ENCODE measurements at places on chromosomes 2 and 18. TPM values are rescaled to one million over a fixed set of nuclear protein-coding genes. Genes with fewer than 3 reads are reported as not detected.
A peak's percentile ranks its signal among the peaks of the same experiment; 100 is the strongest.

DNA sequence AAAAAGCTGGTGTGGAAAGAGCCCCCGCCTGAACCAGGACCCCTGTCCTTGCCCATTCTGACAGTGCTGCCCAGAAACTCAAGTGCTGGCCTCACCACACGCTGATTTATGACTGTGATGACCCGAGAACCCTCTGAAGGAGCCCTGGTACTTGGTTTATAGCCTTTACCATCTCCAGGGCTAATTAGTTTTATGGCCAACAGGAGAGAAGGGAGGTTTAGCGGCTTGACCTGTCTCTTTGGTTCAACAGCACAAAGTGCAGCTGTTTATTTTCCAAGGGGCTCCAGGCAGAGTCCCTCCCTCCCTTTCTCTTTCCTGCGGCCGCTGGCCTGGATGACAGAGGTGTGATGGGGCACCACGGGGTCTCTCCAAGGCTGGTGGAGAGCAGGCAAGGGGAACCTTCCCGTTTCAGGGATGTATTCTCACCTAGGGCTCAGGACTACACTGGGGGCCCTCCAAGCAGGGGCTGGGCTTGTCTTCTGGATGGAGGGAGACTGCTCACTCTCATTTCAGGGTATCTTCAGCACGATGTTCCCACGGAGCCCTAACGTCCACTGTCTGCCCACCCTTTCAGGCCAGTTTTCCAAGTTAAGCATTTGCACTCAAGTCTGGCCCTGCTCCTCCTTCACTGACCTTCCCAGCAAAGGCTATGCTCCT, 174.2 kb upstream of the GLI2 start:
- DNase-seq: no peak

DNA sequence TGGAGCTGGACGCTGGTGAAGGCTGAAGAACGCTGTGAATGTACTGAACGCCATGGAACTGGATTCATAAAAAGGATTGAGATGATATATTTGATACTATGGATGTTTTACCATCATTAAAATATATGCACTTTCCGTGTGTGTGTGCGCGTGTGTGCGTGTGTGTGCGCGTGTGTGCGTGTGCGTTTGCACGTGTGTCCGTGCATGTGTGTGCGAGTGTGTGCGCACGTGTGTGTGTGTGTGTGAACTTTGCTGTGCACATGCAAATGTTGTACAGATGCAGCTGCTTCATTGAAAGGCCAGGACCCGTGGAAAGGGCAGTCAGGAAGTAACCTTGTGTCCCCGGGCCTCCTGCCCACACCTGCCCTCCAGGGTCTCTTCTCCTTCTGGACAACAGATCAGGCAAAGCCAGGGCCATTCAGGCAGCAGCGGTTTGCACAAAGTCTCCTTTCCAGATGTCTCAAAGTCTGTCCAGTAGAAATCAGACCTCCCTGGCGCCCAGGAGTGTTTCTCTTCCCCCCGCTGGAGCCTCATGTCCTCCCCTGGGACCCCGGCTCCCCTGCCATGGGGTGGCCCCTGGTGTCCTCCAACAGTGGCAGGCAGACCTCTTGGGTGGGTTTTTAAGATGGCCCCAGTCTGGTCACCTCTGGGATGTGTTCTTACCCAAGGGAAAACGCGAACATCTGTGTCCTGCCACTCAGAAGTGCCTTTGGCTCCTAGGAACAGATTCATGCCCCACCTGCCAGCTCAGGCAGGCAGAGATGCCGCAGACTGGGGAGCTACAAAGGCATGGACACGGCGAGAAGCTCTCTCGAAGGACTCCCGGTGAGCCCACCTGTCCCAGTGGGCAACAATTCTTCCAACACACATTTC, 86.1 kb upstream of the GPC1 start:
- no peak for DNase-seq

FSHR gene
- not detected for total RNA-seq

- no peak for DNase-seq
Observed at GRCh38 chr2:140348826-140349225, 1568.6 kb upstream of the NXPH2 start.

- DNase-seq: no peak
Observed at GRCh38 chr2:162305901-162306300, 12.6 kb downstream of the IFIH1 start.

DNA sequence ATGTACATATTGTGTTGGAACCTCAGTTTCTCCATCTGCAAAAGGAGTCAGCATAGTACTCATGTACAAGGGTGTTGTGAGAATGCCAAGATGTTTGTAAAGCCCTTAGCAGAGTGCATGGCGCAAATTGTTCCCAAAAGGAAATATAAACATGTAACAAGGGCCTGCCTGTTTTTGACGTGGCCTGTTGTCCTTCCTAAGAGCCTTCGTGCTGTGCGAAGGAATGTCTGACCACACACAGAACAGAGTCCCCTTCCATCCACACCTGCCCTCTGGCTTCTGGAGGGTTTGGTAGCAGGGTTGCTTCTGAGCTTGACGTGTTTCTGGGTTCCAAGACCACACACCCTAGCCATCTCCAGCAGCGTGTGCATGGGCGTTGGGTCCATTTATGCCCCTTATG, 34.9 kb downstream of the CABLES1 start:
- DNase-seq: no peak

GRCh38 chr2:33081691-33082090, 134.9 kb downstream of the LTBP1 start:
- DNase-seq: no peak

BMP10 gene
- total RNA-seq: not detected

GRCh38 chr2:158968396-158969161, at the start of gene TANC1:
TSS of gene TANC1 (plus strand) at chr2:158968640. CDS start at chr2:159065911, 97,271 bp downstream.
- peak; percentile 69 for DNase-seq

DNA sequence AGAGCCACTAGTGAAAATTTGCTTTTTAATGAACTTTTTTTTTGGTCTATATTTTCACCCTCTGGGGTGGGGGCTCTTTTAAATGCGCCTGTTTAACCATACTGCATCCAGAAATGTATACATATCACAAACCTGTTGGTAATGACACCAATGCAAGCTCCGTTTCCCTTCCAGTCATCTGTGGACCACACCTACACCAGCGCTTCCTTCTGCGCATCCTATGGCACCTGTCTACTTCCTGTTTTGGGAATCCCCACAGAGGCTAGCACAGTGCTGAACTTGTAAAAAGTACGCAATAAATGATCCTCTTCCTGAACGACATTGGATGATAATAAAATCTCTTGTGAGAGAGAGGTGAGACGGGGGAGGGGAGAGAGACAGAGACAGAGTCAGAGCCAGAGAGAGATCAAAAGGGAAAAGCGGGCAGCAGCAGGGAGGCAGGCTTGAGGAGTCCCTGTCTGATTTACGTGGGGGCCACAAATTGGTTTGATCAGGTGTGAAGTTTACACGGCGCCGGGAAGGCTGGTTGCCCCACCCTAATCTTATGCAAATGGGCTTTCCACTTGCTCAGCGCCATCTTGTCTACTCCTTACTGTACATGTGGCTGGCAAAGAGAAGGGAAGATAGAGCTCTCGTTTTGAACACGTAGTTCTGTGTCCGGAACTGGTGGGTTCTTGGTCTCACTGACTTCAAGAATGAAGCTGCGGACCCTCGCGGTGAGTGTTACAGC, 38.1 kb upstream of the SLC38A11 start:
- DNase-seq: no peak

GAL3ST2 gene
- not detected for total RNA-seq

TMEM247 gene
- not detected for total RNA-seq

DNA sequence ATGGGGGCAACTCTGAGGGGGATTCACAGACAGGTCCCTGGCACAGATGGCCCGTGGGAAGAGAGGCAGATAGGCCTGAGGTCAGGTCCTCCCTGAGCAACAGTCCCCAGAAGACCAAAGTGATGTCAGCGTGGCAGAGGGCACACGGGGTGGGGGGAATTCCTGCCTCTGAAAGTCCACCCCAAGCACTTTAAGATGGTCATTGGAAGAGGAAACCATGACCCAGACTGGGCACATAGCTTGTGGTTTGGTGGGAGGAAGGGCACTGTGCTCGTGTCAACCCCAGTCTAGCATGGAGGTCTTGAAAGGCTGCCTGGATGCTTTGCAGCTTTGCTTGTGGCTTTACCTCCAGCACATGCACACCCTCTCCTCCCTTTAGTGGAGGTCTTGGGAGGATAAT, 38.0 kb upstream of the SIX2 start:
- no peak for DNase-seq

- peak; percentile 11 for DNase-seq
Observed at GRCh38 chr2:71882949-71883472, 264.7 kb downstream of the CYP26B1 start.

GRCh38 chr18:48949050-48949605, 1.6 kb downstream of the SMAD7 start:
- DNase-seq: no peak

DNA sequence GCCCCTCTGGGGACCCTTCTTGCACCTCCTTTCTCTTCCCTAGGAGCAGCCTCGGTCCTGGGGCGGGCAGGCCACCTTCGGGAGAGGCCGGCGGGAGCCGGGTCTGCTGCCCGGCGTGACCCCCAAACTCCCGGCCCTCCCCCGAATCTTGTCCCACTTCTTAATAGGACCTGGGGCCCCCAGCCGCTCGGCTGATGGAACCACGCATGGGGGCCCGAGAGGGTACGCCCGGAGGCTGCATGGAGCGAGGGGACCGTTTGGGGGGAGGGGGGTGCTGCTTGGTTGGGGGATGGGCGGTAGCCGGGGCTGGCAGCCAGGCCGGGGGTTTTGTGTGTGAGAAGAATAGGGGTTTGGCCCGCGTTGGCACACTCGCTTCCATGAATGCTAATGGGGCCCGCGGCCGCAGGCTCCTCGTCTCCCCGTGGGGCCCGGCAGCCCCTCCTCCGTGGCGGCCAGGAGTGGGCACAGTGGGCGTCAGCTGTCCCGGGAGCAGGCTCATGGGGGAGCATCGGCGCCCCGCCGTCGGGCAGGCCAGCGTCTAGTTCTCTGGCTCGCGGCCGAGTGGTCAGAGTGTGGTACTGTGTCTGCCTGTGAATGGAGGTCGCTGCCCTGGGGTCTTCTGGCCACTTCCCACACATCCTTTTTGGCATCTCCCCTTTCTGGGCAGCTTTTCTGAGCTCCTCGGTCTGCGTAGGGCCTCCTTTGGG, 1.0 kb downstream of the GAREM2 start:
- DNase-seq: no peak

RUFY4 gene
- not detected for total RNA-seq

DNA sequence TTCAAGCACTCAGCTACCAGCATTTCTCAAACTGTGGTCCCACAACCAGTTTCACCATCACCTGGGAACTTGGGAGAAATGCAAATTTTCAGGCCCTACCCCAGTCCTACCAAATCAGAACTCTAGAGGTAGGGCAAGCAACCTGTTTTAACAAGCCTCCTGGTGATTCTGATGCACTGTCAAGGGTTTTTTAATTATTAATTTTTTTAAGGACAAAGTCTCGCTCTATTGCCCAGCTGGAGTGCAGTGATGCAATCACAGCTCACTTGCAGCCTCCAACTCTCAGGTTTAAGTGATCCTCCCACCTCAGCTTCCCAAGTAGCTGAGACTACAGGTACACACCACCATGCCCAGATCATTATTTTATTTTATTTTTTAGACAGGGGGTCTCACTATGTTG, 7.8 kb downstream of the ACMSD start:
- no peak for DNase-seq

Measured in pulmonary artery endothelial cell (primary cell).